ENCODE measurements at places on chromosomes 12 and 14.

- no peak for DNase-seq
These were observed 708 bp upstream of the IGFBP6 start for GRCh38 chr12:53096759-53097158.

GRCh38 chr12:83630526-83630925, 943.8 kb downstream of the TMTC2 start:
- DNase-seq = no peak

DNA sequence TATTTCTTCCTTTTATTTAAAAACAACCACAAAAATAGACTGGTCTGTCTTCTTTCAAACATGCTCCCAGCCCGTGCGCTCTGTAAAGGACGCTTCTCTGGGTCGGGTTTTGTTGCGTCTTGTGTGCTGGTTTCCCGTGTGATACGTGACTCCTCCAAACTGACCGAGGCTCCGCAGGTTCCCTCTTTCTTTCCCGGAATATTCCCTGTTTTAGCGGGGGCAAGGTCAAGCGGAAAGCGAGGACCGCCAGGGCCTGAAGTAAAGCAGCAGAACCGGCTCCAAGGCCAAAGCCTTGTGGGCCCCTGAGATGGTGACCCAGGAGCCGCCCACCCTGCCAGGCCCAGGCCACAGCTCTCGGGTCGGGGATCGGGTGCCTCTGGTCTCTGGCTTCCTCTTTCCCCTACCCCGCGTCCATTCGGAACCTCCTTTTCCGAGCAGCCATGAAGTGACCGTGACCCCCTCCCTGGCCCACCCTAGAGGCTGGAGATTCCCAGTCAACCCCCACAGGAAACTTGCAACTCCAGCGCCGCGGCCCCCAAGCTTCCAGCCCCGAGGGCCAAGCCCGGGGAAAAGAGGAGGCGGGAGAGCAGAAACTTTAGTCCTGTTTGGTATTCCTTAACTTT, 885 bp upstream of the HOXC10 start:
- DNase-seq = no peak

DNA sequence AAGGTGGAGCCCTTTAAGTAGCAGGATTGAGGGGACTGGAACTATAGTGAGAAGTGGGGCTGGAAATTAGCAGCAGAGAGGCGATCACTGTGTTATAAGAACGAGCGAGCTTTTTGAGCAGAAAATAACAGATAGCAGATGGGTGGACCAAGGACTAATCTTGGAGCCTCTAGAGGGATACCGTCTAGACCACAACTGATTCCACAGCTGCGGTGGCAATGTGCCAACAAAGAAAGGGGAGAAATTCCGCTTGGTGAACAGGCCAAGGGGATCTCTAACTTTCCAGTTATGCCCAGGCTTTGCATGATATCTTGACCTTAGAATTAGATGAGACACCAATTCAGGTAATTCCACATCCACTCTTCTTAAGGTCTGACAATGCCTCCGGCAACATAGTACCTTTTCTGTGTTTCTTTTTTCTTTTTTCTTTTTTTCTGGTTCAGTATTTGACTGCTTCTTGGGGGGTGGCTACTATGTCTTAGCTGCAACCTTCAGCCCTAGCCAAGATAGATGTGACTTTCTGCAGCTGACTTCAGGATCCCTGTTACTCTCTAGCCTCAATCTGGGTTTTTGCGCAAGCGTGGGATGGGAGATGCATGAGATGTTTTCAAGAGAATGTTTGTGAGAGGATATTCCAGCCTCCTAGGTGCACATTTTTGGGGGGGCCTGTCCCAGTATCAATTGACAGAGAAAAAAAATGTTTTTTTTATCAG, 143.4 kb upstream of the CPSF6 start:
- DNase-seq = no peak

- no peak for DNase-seq
These were observed 21.8 kb downstream of the TEP1 start for GRCh38 chr14:20391505-20391904.

DNA sequence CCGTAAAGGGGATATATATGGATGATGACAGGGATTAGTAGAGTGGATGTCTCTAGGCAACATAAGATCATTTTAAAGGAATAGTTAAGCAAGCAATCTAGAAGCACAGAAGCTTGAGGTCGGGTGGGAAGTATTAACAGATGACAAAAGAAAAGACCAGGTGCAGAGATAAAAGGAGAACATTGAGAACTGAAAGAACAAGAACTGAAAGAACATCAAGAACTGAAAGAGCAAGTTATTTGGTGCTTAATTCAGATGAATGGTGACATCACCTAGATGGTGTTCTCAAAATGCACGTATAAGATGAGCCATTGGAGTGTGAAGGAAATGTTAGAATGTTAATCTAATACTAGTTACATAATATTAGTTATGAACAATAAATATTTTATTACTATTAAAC, 224.0 kb upstream of the PDE3A start:
- no peak for DNase-seq

DNA sequence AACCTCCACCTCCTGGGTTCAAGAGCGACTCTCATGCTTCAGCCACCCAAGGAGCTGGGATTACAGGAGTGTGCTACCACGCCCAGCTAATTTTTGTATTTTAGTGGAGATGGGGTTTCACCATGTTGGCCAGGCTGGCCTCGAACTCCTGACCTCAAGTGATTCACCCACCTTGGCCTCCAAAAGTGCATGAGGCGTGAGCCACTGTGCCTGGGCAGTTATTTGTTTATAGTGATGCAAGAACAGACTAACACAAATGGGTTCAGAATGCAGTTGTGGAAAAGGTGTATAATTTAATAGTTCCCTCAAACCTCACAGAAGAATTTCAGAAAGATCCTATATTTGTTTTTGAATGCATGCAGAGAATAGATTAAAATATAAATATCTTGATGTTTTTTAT, 447.1 kb downstream of the ZFP36L1 start:
- DNase-seq = no peak

- DNase-seq = no peak
These were observed 11.6 kb downstream of the HIP1R start for GRCh38 chr12:122846622-122847515.

GRCh38 chr12:104219908-104220404, 4.4 kb downstream of the TXNRD1 start:
- DNase-seq = peak; percentile 74

- no peak for DNase-seq
These were observed 258.6 kb downstream of the ZFP36L1 start for GRCh38 chr14:68534276-68534675.

DNA sequence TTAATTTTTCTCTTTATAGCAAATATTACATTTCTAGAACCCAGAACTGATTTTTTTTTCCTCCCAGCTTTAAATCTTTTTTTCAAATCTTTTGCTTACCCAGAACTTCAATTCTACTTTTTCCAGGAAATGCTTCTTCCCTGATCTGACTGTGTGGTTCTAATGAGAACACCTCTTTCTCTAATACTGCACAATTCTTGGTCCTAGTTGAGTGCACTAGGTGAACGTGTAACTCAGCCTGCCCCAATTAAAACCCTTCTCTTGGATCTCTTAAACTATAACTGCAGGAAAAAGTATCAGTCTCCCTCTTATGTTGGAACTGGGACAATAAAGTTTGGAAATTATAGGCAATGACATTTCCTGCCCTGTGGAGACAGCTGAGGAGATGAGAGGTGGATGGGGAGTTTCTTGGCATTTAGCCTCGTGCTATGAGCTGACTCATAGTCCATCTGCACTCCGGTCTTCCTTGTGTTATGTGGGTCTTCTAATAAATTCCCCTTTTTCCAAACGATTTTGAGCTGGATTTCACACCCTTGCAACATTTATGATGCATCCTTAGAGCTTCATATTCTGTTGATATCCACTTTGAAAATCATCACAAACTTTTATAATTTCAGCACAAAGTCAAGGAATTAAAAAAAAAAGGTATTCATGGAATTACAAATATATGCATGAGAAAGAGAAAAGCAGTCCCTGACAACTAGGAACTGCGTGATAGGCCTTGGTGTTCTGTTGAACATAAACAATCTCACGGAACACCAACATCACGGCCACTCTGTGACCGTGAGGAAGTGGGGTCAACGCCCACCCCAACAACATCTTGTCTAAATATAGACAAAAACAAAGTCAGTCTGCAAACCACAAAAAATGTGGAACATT, 52.4 kb downstream of the BRMS1L start:
- peak; percentile 16 for DNase-seq

GRCh38 chr12:7731486-7731885, 15.7 kb downstream of the CLEC4C start:
- DNase-seq = no peak

DNA sequence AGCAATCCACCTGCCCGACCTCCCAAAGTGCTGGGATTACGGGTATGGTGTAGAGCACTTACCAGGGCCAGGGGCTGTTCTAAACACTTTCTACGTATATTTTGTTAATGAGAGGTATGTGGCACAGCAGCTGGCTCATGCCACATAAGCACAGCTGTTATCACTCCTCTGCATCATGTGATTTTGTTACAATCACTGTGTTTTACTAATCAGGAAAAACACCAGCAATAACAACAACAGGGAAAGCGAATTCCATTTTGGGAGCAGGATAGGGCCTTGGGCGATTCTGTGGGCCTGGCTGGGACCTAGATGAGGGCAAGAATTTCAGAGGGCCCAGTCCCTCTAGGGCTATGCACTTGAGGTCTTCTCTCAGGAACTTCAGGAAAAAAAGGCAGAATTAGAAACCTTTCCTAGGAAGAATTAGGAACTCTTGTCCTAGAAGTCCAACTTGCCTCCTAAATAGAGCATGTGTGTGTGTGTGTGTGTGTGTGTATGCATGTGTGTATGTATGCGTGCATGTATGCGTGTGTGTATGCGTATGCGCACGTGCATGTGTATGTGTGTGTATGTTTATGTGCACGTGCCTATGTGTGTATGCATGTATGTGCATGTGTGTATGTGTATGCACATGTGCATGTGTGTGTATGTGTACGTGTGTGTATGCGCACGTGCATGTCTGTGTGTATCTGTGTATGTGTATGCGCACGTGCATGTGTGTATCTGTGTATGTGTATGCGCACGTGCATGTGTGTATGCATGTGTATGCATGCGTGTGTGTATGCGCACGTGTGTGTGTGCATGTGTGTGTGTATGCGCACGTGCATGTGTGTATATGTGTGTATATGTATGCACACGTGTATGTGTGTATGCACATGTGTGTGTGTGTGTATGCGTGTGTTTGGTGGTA, 41.8 kb upstream of the CORO1C start:
- no peak for DNase-seq

- no peak for DNase-seq
These were observed 188.6 kb downstream of the CRADD start for GRCh38 chr12:93865751-93866150.

- DNase-seq = peak; percentile 77
These were observed 33.8 kb downstream of the FBRSL1 start for GRCh38 chr12:132523576-132524331.

DNA sequence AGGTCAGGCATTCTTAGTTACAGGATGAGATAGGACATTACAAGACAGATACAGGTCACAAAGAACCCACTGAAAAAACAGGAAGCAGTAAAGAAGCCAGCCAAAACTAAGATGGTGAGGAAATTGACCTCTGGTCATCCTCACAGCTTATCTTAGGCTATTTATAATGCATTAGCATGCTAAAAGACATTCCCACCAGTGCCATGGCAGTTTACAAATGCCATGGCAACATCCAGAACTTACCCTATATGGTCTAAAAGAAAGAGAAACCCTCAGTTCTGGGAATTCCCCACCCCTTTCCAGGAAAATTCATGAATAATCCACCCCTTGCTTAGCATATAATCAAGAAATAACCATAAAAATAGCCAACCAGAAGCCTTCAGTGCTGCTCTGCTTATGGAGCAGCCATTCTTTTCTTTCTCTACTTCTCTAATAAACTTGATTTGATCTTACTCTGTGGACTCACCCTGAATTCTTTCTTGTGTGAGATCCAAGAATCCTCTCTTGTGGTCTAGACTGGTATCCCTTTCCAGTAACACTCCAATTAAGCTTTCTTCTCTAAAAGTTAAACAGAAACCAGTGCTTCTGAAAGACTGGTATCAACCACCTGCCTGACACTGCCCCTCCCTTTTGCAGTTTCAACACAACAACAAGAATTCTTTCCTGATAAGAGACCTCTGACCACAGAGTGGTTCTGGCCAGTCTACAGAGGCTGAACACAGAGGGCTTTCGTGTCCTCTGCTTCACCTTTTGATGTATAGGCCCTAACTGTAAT, 86.9 kb downstream of the BCAT1 start:
- DNase-seq = no peak

- no peak for DNase-seq
These were observed 31.1 kb downstream of the ZFYVE21 start for GRCh38 chr14:103746701-103747100.

GRCh38 chr14:101726954-101727302, 34.6 kb upstream of the PPP2R5C start:
- DNase-seq = no peak

DNA sequence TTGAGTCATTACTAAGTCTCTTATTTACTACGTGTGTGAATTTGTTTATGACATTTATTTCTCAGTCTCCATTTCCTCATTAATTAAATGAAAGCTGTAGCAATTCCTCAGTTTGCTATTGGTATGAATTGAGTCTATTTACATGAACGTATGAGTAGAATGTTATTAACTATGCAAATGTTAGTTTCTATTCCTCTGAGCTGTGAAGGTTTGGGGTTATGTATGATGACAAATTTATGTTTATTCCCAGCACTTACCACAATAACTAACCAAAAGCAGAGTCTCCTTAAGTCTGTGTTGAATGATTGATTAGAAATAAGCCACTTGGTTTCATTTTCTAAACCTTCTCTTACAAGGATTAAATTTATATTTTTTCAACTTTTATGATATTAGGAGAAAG, 1340.9 kb downstream of the FSCB start:
- DNase-seq = no peak

GRCh38 chr14:87148655-87149054, 844.3 kb downstream of the GALC start:
- DNase-seq = no peak

- DNase-seq = no peak
These were observed 18.6 kb downstream of the GSC start for GRCh38 chr14:94751321-94751720.

GRCh38 chr12:121005346-121005815, 10.9 kb downstream of the C12orf43 start:
- DNase-seq = peak; percentile 41

DNA sequence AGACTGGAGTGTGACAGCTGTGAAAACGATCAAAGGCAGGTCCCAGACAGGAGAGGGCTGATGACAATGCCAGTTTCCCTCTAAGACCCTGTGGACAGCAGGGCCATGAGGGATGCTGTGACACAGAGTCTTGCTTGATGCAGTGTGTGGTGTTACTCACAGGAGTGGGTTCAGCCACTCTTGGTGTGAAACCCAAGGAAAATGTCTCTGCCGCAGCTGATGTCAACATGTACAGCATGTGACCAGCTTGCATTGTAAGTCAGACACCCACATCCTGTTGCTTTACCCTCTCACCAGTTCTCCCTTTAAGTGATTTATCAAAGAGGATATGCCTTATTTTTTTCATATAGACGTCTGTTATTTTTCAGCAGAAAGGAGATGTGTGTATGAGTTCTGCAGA, 268.6 kb downstream of the BTG1 start:
- DNase-seq = no peak

DNA sequence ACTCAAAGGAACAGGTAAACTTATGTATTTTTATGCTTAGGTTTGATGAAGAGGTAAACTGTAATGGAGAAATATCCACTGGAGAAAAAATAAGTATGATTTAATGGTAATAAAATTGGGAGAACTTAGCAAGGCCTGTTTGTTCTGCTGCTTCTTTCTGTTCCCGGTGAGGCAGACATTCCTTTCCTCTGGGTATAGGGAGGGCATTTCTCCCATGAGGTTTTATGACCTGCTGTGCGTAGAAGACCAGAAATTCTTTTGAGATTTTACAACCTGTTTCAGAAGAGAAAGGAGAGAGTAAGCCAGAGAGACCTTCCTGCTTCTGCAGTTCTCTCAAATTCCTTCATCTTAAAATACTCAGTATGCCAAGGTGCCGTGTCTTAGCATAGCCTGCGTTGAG, 139.4 kb upstream of the RMST start:
- no peak for DNase-seq

All from cerebellar cortex (tissue), 1 donor.